Posterior vena cava (tissue), 2 donors: ENCODE measurements at places on chromosomes 1 and 21. TPM values are rescaled to one million over a fixed set of nuclear protein-coding genes. Genes with fewer than 3 reads are reported as not detected.

Gene GUCA2A
- total RNA-seq: not detected

Gene ZNF593OS
- not detected for total RNA-seq

Gene CFHR1
- 4.0 TPM for total RNA-seq

- no peak for DNase-seq
Observed at GRCh38 chr1:31029026-31029425, 36.5 kb downstream of the PUM1 start.

- no peak for DNase-seq
Observed at GRCh38 chr1:224235813-224236493, 52.9 kb downstream of the DEGS1 start.

- DNase-seq: no peak
Observed at GRCh38 chr1:180945551-180945950, 32.9 kb downstream of the KIAA1614 start.
